BJ (cell line): ENCODE measurements at places on chromosomes 4 and X.

DNA sequence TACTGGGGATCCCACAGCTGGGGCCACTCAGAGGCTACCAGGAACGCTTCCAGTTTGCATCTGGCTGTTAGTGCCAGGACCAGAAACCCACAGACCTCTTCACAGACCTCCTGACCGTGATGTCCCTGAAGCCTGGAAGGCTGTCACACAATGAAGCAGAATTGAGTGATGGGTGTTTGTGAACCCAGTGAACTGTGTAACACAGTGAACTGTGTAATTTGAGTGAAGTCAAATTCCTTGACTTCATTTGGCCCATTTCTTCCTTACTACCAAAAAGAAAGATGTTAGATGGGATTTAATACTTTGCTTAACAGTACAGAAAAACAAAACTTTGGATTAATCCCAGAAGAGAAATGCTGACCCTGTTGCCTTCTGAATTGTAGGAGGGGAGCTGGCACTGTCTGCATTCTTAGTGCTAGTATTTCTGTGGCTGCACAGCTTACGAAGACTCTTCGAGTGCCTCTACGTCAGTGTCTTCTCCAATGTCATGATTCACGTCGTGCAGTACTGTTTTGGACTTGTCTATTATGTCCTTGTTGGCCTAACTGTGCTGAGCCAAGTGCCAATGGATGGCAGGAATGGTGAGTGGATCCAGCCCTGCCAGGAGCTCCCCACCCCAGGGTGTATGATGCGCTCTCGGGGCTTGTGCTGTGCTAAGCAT is 17.8 kb downstream of the SRD5A3 start:
- no peak for DNase-seq

GRCh38 chr4:14400307-14400706 is 602.0 kb upstream of the CPEB2 start:
- no peak for DNase-seq

DNA sequence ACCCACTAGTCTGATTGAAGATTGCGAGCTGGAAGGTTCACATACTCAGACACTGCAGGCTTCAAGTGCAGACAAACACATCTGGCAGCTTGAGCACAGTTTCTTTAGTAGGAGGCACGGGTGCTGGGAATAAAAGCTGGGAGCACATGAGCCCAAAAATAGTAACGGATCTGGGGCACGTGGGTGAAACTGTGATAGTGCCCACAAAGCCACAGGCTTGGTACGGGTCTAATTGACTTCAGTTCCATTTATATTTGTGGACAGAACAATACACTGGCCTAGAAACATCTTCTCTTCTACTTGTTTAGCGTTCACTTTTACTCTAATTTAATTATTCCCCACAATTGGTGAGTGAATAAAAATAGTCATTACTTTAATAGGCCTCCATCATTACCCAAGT is 2370.7 kb downstream of the PCDH7 start:
- DNase-seq, result no peak

DNA sequence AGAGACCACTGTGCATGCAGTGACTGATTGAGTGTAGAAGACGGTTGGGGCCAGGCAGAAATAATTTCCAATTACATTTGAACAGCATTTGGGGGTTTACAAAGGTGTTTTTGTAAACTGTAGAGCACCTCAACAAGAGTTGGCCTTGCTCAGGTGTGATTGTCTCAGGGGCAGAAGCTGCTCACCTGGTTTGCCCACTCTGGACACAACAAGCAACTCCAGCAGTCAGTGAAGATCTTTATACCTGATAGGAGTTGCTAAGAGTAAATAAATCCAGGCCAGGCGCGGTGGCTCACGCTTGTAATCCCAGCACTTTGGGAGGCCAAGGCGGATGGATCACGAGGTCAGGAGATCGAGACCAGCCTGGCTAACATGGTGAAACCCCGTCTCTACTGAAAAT is 221.3 kb downstream of the RAB28 start:
- DNase-seq, result no peak

DNA sequence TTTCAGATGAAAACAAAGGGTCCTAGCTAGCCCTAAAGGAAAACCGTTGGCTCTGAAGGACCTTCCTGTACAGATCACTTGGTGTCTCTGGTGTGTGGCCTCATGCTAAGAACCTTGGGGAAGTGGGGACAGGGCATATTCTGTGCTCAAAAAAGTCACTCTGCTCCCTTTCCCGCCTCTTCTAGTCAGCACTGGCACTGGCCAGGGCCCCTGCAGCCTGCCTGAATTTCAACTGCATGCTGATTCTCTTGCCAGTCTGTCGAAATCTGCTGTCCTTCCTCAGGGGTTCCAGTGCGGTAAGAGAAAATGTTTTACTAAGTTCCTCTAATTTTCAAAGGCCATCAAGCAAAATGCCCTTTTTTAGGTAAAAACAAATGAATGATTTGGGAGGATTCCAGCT is 3.4 kb downstream of the CYBB start:
- no peak for DNase-seq

- peak; percentile 12 for DNase-seq
These were observed 702 bp upstream of the CDKN2AIP start for GRCh38 chr4:183443655-183444213.

DNA sequence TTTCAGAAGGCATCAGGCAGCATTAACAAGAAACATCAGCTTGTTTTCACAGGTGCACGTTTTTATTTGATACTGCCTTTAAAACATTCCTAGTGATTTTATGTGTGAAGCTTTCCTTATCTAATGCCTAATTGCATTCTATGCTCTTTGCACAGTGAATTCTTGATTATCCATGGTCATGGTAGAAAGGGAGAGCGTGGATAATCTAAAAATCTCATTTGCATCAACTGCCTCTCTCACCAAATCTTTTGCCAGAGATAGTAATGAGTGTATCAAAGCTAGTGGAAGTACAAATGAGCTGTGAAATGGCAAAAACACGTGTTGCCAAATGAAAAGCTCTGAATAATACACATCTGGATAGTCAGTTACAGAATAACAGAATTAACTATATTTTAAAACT is 170.5 kb downstream of the NAA11 start:
- no peak for DNase-seq

DNA sequence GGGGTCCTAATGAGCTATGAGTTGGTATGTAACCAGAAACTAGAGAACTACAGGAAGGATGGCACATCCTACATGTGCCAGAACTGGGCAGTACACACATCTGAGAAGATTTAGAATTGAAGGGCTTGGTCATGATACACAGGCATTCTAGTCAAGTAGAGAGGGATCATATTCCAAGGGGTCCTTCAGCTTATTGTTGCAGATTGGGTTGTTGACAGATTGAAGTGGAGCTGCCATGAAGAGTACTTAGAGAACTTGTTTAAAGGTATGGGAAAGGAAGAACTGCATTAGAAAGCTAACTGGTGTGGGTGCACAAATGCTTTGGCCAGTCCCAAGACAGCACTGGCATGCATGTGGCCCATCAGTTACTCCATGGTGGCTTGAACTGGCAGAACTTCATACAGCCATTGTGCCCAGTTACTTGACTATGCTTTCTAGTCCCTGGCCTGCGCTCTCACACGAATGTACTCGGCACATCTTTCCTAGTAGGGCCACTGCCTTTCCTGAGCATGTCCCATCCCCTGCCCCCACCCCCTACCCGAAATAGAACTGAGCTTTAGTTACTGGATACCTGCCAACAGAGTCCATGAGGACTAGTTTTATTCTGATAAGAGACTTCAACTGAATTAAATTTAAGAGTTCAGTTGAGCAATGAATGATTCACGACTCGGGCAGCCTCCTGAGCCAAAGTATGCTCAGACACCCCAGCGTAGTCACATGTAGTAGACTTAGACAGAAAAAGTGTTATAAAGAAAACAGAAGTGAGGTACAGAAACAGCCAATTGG is 64.0 kb downstream of the CCNG2 start:
- DNase-seq, result no peak

- DNase-seq, result no peak
These were observed 79.0 kb downstream of the CPE start for GRCh38 chr4:165457793-165458192.

DNA sequence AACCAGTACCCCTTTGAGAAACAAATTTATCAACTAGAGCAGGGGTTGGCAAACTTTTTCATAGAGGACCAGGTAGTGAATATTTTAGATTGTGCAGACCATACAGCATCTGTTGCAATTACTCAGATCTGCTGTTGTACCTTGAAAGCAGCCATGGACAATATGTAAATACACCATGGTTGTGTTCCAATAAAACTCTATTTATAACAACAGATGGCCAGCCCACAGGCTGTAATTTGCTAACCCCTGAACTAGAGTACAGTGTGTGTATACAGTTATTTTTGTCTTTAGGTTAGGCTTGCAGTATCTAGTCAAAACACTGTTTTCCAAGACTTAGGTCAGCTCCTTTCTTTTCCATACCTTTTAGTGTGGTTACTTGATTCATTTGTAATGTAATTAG is 54.4 kb downstream of the PHKA1 start:
- no peak for DNase-seq

- no peak for DNase-seq
These were observed 134.3 kb upstream of the RPS6KA6 start for GRCh38 chrX:84322083-84322827.

GRCh38 chr4:89514811-89515210 is 207.2 kb upstream of the GPRIN3 start:
- DNase-seq, result peak; percentile 28

DNA sequence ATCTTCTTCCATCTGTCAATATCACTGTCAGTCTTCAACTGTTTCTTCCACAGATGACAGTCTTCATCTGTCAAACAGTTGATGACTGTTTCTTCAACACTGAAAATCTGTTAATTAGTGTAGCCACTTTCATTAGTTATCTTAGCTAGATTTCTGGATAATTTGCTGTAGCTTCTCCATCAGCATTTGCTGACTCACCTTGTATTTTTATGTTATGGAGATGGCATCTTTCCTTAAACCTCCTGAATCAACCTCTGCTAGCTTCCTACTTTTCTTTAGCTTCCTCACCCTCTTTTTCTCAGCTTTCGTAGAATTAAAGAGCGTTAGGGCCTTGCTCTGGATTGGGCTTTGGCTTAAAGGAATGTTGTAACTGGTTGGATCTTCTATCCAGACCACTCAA is 25.1 kb downstream of the USP53 start:
- DNase-seq, result no peak

DNA sequence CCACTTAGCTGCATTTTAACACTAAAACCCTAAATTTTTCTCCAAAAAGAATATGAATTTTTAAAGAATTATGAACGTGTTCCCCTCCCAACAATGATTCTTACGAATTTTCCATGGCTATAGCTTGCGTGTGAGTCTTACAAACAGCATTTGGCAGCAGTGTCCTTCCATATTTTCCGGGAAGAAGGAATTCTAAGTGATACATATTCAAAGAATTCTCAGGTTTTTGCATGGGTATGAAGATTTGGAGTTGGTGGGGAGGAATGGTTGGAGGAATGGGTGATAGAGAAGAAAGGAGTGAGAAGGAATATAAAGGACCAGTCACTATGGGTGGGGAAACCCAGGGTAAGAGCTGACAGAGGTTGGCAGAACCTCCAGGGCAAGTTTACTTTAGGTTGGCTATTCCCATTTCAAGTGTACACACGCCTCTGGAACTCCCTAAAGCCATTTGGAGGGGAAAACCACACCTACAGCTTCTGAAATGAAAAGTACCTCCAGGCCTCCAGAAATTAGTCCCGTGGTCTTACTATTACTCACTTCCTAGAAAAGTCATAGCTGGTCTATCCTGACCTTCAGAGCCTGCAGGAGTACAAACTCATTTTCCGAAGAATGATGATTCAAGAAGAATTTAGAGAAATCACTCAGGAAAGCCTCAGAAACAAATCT is 420.8 kb upstream of the DIPK2B start:
- no peak for DNase-seq

GRCh38 chr4:6367371-6367851 is 97.8 kb downstream of the WFS1 start:
- no peak for DNase-seq

DNA sequence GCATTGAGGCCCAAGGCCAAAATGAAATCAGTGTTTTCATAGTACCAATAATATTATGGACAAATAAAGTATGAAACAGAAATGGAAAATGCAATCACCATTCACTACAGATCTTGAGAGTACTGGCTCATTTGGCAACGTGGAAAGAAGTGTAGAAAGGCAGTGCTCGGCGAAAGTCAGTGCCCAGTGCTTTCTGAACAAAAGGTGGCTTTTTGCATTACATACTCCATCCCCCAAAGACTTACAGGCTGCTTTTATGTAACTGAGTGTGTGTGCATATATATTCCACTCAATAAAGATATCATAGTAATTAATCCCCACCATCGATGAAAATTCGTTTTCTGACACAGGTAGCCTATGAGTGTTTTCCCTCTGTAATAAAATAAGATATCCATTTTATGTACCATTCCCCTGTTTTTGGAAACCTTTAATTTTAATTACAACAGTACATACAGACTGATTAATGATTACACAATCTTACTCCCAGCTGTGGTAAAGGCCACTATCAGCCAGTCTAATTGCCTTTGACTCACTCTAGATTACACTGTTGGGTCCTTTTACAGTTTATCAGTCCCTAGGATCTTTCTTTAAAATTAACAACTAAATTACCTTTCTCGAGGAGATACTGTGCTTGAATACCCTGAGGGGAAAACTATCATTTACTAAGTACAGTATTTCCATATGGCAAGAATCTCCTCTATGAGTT is 65.9 kb downstream of the MAD2L1 start:
- no peak for DNase-seq

- DNase-seq, result no peak
These were observed 116.8 kb downstream of the KLHL4 start for GRCh38 chrX:87634361-87634760.

DNA sequence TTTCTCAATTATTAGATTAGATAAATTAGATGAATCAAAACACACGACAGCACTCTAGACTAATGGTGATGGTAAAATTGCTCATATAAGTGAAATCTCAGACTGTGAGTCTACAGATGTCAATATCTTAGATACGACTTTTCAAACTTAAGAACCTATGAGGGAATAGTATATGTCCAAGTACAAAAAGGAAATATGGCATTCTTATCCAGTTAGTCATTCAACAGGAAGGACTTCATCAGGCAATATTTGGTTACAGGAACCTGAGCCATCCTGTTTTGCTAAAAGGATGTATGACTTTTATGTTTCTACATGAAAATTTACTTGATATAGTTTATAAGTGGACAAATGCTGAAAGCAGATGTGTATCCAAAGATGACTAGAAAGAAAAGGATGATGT is 107.0 kb downstream of the CT47B1 start:
- no peak for DNase-seq

DNA sequence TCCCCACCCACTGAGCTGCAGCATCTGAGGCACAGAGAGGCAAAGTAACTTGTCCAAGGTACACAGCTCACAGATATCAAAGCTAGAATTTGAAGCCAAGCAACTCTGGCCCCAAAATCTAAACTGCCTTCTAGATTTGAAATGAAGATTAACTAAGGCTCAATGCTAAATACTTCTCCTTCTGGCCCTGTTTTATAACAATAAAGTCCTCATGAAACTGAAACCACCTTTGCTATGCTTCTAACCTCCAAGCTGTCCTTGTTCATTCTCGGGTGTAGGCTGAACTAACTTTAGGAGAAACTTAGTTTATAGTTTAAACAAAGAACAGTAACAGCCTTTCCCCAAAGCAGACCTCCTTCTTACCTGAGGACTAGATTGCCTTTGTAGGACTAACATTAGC is 93.6 kb downstream of the DCTD start:
- no peak for DNase-seq

GRCh38 chr4:85372966-85373365 is 102.0 kb upstream of the ARHGAP24 start:
- DNase-seq, result no peak

- DNase-seq, result no peak
These were observed 128.0 kb downstream of the SNCA start for GRCh38 chr4:89708903-89709421.

- peak; percentile 98 for DNase-seq
These were observed 97.0 kb downstream of the AFAP1 start for GRCh38 chr4:7842384-7843279.
